ENCODE measurements at places on chromosomes 2 and 18.

- no peak for DNase-seq
Measured at GRCh38 chr2:78832481-78832880, 193.0 kb upstream of the REG3G start.

GRCh38 chr2:218831378-218831990, at the start of gene PRKAG3:
Gene PRKAG3, minus strand, starts transcription at chr2:218831803.
- no peak for DNase-seq

DNA sequence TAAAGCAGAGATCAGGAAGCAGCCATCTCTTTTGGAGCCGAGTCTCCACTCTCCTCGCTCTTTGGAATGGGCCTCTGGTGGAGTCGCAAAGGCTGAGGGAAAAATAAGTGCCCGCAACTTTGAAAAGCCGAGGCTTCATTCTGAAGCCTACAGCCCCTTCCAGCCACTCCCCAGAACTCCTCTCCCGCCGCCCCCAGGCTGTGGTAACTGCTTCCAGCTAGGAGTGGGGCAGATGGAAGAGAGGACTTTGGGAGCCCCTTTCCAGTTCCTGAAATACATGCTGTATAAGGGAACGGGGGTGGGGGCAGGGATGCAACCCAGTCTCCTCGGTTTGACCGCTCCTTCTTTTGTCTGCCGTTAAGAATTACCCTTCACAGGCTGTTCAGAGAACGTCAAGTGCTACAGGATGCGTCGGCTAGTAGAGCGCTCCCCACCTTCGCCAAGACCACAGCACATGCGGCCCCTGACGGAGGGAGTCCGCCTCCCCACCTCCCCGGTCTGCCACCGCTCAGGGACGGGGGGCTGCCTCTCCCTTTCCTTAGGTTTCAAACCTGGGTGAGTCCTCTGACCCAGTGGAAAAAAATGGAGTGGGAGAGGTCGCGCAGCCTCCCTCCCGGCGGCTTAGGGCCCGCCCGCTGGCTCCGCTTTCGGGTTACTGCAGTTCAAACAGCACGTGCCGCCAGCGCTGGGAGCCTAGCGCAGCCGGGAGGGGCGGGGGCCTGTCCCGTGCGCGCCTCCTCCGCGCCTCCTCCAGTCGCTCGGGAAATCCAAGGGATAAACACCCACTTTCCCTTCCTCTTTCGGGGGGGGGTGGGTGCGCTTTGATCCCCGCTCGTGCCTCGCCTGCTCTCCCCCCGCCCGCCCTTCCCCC, 4.9 kb downstream of the CYP26B1 start:
- DNase-seq, result no peak

DNA sequence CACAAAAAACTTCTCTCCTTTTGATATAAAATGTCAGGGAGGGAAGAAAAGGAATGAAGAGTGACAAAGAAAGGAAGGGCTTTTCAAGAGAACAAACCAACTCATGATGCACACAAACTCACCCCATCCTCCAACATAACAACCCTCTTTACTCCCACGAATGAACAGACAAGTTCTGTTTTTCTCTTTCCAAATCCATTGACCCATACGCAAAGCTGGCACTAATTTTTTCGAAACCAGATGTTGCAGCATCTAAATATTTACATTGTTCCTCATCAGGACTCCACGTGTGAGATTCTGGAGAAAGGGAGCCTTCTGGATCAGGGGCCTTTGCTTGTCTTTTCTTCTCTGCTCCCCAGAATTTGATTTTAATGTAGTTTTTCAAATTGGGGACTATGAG, 143.3 kb upstream of the BCL2L11 start:
- DNase-seq, result no peak

- no peak for DNase-seq
Measured at GRCh38 chr2:176187899-176188773, at the start of gene HOXD1. Gene HOXD1, plus strand, starts transcription at chr2:176188668. Its CDS starts 134 bp downstream, at chr2:176188802.

- DNase-seq, result no peak
Measured at GRCh38 chr18:3088449-3088848, 75.5 kb upstream of the LPIN2 start.

DNA sequence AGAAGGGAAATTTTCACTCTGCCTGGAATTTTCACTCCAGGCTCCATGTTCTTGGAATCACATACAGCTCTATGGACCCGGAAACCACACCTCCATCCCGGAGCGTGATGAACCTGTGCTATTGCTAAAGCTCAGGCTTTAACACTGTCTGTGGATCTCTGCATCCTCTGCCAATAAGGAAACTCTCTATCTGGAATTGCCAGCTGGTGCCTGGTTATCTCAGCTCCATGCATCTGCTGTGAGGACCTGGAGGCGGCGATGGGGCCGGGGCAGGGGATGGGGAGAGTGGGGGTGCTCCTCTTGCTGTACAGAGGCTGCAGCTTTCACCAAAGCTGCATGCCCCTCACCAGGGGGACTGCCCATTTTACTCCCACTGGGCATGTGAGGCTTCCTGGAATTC, 754.0 kb upstream of the SOX11 start:
- no peak for DNase-seq

DNA sequence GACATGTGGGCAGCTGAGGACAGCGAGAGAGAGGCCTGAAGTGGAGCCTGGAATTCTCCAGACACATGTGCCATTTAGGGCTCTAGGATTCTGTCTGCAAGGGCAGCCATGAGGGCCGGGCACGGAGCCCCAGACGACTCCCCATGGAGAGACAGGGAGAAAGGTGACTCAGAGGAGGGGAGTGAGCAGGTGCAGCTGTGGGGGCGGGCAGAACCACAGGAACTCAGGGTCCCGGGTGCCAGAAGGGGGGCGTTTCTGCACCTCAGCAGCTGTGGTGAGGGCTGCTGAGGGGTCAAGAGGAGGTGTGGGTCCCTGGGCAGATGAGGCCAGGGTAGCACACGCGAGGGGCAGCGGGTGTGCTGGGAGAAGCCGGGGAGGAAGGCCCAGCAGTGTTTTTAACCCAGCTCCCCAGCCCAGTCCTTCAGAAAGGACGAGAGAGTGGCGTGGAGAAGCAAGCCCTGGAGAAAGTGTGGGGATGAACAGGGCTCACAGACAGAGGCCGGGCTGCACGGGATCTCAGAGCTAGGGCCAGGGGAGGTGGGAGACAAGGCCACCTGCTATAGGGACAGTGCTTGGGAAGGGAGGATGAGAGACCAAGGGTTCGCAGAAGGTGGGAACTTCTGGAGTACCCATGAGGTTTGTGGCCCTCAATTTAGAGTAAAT, 7.6 kb downstream of the GPR17 start:
- no peak for DNase-seq

GRCh38 chr2:85999061-85999831, 106.4 kb downstream of the POLR1A start:
- DNase-seq, result no peak

- no peak for DNase-seq
Measured at GRCh38 chr2:239873656-239874635, 151.2 kb downstream of the NDUFA10 start.

- DNase-seq, result no peak
Measured at GRCh38 chr2:69424419-69424818, 12.8 kb downstream of the NFU1 start.

- DNase-seq, result no peak
Measured at GRCh38 chr18:7272311-7273049, 41.6 kb downstream of the LRRC30 start.

DNA sequence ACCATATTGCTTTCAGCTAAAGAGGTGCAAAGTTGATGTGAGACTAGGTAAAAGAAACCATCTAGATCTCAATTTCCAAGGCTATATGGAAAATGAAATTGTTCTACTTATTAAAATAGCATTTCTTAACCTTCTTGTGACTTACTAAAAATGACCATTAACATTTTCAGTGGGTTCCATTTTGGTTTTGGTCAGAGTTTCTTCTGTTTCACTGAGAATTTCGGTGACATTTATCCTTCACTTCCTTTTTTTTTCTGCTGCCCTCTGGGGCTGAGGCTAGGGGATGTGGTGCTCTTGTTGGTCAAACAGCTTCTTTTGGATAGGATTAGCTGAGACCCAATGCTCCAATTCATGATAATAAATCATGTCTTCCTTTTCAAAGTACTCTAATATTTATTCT, 44.3 kb upstream of the REL start:
- no peak for DNase-seq

GRCh38 chr18:51867767-51868166, 472.2 kb upstream of the DCC start:
- no peak for DNase-seq

GRCh38 chr2:14563324-14563723, 69.2 kb upstream of the LRATD1 start:
- no peak for DNase-seq

GRCh38 chr2:38613849-38614213, 11.1 kb upstream of the HNRNPLL start:
- no peak for DNase-seq

- no peak for DNase-seq
Measured at GRCh38 chr2:14843507-14844204, 211.1 kb downstream of the LRATD1 start.

- DNase-seq, result no peak
Measured at GRCh38 chr2:207315131-207315530, 149.4 kb upstream of the KLF7 start.

DNA sequence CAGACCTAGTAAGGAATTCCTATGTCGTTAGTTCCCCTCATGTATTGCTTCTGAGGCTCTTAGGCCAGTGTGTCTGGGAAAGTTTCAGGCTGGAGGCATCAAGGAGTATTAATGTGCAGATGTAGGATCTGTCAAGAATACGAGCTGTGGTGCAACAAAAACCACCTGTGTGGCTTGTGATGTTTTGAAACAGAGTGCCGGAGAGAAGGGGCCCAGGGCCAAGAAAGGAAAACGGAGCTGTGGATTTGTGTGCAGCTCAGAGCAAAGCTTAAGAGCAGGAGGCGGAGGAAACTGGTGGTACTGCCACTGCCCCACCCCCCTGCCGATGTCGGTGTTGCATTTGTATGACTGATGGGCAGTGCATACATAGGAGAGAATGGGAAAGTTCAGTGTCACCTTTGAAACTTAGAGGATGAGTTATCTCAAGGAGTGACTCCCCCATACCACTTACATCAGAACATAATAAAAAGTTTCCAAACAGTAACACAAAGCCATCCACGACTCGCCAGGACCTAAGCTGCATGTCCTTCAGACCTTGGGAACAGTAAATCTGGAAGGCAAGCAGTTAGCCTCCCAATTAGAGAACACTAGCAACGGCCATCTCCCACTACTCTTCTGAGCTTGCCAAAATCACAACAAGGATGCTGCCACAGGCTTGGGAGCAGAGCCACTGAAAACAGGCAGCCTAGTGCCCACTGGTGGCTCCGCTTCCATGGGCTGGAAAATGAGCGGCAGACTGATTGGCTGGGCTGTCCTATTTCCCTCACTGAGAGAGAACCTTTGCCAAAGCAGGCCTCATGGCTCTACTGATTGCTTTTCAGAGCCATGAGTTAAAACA, 152.7 kb upstream of the NT5C1B start:
- no peak for DNase-seq
